ENCODE measurements at places on chromosomes 13 and 19. TPM values are rescaled to one million over a fixed set of nuclear protein-coding genes. Genes with fewer than 3 reads are reported as not detected.
A peak's percentile ranks its signal among the peaks of the same experiment; 100 is the strongest.

DNA sequence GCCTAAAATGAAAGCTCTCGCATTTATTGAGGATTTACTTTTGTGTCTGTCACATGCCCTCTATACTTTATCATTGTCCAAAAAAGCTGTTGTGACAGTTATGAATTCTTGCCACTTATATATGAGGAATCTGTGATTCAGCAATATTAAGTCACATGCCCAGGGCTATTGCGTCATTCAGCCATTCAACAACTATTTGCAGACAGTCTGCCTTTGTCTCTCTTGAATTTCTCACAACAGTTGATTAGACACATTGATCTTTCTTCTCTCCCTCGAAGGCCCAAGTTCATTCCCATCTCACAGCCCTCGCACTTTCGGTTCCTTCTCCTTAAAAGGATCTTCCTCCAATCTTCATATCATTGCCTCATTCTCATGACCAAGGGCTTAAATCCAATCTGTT lies 342.6 kb downstream of the MZT1 start:
- H3K4me3 ChIP-seq: no peak overlapping the region
- no peaks in the 10 kb centered on the region for H3K27me3 ChIP-seq
- H3K4me1 ChIP-seq: no peaks in the 10 kb centered on the region
- H3K27ac ChIP-seq: no peak overlapping the region

- no peak overlapping the region for H3K4me3 ChIP-seq
- peak; percentile 66 for DNase-seq
- peaks cover 2% of the 10 kb centered on the region for H3K4me1 ChIP-seq
- peaks cover 17% of the 10 kb centered on the region for H3K27me3 ChIP-seq
- no peak overlapping the region for H3K27ac ChIP-seq
Observed at GRCh38 chr19:35120492-35120891, 4.9 kb downstream of the FXYD3 start.

DNA sequence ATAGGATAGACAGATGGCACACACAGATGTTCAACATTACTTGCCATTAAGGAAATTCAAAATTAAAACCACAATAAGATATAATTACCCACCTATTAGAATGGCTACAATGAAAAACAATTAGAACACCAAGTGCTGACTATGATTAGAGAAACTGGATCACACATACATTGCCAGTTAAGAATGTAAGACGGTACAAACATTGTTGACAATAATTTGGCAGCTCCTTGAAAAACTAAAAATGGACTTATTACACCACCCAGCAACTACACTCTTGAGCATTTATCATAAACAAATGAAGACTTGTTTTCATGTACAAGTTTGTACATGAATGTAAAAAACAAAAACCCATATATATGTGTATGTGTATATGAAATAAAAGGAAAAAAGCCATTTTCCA lies 13.7 kb downstream of the ZNF461 start:
- H3K4me3 ChIP-seq: no peak overlapping the region
- no peaks in the 10 kb centered on the region for H3K4me1 ChIP-seq
- peaks cover 44% of the 10 kb centered on the region for H3K36me3 ChIP-seq
- H3K27me3 ChIP-seq: no peaks in the 10 kb centered on the region
- DNase-seq: no peak

- H3K27ac ChIP-seq: no peak overlapping the region
- no peak overlapping the region for H3K4me3 ChIP-seq
- peak; percentile 46 for DNase-seq
- H3K36me3 ChIP-seq: no peaks in the 10 kb centered on the region
- no peaks in the 10 kb centered on the region for H3K27me3 ChIP-seq
- H3K4me1 ChIP-seq: no peaks in the 10 kb centered on the region
Observed at GRCh38 chr13:49240017-49240416, 7.7 kb upstream of the CDADC1 start.

- H3K27ac ChIP-seq: no peak overlapping the region
- no peak overlapping the region for H3K4me3 ChIP-seq
- DNase-seq: no peak
Observed at GRCh38 chr19:50361290-50362029, 4.0 kb downstream of the NAPSA start.

DNA sequence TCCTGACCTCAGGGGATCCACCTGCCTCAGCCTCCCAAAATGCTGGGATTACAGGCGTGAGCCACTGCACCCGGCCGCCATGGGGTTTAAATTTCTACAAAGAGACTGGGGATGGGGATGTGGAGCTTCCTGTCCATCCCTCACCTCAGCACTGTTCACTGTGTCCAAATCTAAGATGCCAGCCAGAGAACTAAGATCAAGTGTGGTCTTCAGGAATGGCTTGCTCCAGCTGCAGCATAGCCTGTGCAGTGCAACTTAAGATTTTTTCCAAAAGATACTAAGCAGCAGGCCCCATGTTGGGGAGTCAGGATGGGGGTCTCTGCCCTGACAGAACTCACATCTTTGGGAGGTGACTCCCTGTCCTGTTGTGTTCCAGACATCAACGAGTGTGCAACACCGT lies 9.3 kb downstream of the ADGRE5 start:
- H3K27ac ChIP-seq: no peak overlapping the region
- no peak for DNase-seq
- no peaks in the 10 kb centered on the region for H3K27me3 ChIP-seq
- no peak overlapping the region for H3K4me3 ChIP-seq

DNA sequence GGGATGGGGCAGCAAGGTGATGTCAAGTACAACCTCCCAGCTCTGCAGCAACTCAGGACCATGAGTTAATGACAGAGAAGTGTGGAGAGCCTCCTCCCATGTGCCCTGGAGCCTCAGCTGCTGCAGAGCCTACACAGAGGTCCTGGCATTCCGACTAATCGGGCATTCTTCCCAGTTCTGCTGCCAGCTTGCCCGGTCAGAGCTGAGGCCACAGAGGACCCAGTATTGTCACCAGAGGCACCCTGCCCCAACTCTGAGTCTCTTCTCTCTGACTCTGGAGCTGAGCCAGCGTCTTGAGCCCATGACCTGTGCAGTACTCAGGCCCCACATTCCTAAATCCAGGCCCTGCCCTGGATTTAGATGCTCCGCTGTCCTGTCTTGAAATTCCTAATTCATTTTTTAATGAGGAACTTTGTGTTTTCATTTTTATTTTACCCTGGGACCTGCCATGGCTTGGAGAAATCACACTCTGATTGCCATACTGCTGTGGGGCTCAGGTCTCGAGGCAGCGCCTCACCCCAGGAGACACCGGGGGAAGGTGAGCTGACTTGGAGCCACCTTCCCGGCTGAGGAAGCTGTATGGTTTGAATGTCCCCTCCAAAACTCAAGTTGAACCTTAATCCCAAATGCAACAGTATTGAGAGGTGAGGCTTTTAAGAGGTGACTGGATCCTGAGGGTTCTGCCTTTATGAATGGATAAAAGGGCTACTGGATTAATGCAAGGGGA lies 144.9 kb upstream of the ZNF507 start:
- H3K27me3 ChIP-seq: no peaks in the 10 kb centered on the region
- H3K4me3 ChIP-seq: no peak overlapping the region
- no peaks in the 10 kb centered on the region for H3K36me3 ChIP-seq
- DNase-seq: no peak

GRCh38 chr13:32113532-32113931 lies 82.0 kb downstream of the FRY start:
- no peaks in the 10 kb centered on the region for H3K27me3 ChIP-seq
- H3K4me1 ChIP-seq: peaks cover 2% of the 10 kb centered on the region
- H3K4me3 ChIP-seq: no peak overlapping the region
- no peak overlapping the region for H3K27ac ChIP-seq
- no peak for DNase-seq
- no peaks in the 10 kb centered on the region for H3K36me3 ChIP-seq

DNA sequence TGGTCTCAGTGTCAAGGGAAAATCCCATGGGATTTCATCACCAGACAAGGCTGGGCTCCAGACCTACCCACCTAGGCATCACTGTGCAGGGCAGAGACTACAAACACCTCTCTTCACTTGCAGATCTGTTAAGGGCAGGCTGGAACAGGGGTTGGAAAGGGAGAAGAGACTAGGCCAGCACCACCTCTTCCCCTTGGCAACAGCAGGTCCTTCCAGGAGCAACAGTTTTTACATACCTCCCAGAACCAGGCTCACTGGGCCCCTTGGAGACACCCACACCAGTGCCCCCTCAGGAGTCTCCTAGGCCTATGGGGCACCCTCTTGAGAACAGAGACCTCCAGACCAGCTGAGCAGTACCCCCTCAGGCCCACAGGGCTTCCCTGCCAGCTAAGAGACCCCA lies 2.5 kb upstream of the UBE2M start:
- DNase-seq: no peak
- H3K4me3 ChIP-seq: no peak overlapping the region
- peaks cover 10% of the 10 kb centered on the region for H3K36me3 ChIP-seq
- H3K27me3 ChIP-seq: no peaks in the 10 kb centered on the region

GRCh38 chr19:32458500-32459123 lies 53.0 kb downstream of the DPY19L3 start:
- peaks cover 27% of the 10 kb centered on the region for H3K36me3 ChIP-seq
- H3K27me3 ChIP-seq: no peaks in the 10 kb centered on the region
- no peak overlapping the region for H3K27ac ChIP-seq
- DNase-seq: no peak
- no peaks in the 10 kb centered on the region for H3K4me1 ChIP-seq

Gene ZNF765
- total RNA-seq: 18.1 TPM

DNA sequence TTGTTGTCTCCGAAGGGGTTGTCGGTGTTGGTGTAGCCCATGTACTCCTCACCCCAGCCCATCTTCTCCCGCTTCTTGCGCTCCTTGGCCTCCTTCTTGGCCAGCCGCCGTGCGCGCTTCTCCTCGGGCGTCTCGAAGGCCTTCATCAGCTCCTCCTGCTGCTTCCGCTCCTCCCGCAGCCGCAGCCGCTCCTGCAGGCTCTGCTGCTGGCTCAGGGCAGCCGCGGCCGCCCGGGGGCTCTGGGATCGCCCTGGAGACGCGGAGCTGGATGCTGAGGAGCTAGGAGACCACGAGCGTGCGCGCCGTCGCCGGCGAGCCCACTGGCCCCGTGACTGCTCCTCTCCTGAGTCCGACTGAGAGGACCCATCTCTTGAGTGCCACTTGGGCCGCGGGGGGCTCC lies 2.9 kb downstream of the CACTIN start:
- no peak overlapping the region for H3K27ac ChIP-seq
- H3K27me3 ChIP-seq: no peaks in the 10 kb centered on the region
- H3K36me3 ChIP-seq: peaks cover 24% of the 10 kb centered on the region
- H3K4me3 ChIP-seq: no peak overlapping the region
- peaks cover 6% of the 10 kb centered on the region for H3K4me1 ChIP-seq

DNA sequence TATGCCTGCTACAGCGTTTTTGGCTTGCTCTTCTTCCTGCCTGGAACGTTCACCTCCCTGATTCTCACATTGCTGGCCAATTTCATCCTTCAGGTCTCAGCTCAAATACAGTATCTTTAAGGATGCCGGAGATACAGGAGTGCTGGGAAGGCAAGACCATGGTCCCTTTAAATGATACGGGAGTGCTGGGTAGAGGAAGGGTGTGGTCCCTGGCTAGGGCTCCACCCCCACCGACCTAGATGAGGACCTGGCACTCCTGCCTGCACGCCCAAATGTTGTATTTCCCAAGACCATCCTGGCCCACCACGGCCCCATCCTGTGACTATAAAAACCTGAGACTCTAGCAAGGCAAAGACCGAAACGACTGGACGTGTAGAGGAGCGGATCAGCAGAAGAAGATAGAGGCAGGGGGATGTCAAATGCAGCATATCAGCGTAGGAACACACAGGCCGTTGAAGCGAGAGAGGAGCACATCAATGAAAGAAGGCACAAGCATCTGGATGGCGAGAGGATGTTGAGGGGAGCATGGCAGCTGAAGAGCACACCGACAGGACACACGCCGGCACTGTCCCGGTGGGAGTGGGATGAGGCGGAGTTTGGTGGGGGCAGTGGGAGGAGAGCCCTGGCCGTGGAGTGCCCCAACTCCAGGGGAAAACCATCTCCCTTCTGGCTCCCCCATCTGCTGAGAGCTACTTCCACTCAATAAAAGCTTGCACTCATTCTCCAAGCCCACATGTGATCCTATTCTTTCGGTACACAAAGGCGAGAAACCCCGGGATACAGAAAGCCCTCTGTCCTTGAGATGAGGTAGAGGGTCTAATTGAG lies 74.0 kb downstream of the PCDH9 start:
- no peaks in the 10 kb centered on the region for H3K36me3 ChIP-seq
- DNase-seq: no peak
- no peak overlapping the region for H3K4me3 ChIP-seq

- no peak for DNase-seq
- no peaks in the 10 kb centered on the region for H3K27me3 ChIP-seq
- H3K27ac ChIP-seq: no peak overlapping the region
- no peaks in the 10 kb centered on the region for H3K36me3 ChIP-seq
- no peaks in the 10 kb centered on the region for H3K4me1 ChIP-seq
- no peak overlapping the region for H3K4me3 ChIP-seq
Observed at GRCh38 chr19:35240327-35240726, 8.5 kb upstream of the LSR start.

DNA sequence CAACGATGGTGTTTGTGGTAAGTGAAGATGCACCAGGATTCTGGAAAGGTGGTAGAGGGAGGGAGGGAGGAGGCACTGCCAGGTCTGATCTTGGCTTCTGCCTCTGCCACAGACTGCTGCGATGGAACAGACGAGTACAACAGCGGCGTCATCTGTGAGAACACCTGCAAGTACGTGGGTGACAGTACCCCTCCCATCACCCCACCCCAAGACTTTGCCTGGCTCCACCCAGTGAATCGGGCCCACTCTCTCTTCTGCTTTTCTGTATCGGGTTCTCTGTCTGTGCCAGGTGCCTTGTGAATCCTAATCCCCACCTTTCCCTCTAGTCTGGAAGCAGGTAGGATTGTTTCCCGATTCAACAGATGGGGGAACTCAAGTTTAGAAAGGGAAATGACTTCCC lies 2.5 kb downstream of the PRKCSH start:
- peaks cover 9% of the 10 kb centered on the region for H3K4me1 ChIP-seq
- peaks cover 38% of the 10 kb centered on the region for H3K36me3 ChIP-seq
- DNase-seq: no peak
- no peak overlapping the region for H3K27ac ChIP-seq

- H3K27me3 ChIP-seq: no peaks in the 10 kb centered on the region
- no peak for DNase-seq
- H3K36me3 ChIP-seq: no peaks in the 10 kb centered on the region
- no peaks in the 10 kb centered on the region for H3K4me1 ChIP-seq
Observed at GRCh38 chr13:79258489-79258888, 147.6 kb downstream of the RBM26 start.

DNA sequence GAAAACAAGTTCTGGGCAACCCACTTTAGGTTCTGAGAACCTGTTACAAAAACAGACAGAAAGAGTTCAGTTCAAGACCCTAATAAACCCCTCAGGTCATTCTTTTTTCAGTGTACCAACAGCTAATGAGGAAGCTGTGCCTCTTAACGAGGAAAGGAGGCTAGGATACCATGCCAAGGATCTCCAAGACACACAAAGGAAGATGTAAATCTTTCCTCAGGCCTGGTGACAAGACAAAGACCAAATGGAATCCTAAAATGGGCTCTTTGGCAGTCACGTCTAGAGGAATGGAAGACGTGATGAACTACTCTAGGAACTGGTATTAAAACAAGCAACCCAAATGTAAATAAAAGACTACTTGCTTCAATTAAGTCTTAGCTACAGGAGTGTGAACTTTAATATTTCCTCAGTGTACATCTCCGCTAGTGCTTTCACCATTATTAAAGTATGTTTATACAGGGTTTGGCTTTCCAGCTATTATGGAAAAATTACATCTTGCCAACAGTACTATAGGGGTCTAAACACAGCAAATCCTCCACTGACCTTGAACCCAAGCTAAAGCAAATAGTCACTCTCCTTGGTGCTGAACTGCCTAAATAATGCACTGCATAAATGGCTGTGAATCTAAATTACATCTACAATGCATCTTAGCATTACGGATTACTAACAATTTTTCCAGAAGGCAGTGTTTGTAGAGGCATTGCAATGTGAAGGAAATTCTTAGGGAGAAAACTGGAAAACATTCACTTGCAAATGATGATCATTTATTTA lies 42.3 kb downstream of the ENOX1 start:
- no peaks in the 10 kb centered on the region for H3K36me3 ChIP-seq
- H3K27me3 ChIP-seq: peaks cover 2% of the 10 kb centered on the region
- peak; percentile 4 for DNase-seq

Gene KLC3
- total RNA-seq: 0.18 TPM

Data from IMR-90 (cell line).